ENCODE measurements at places on chromosomes 2 and 18. TPM values are rescaled to one million over a fixed set of nuclear protein-coding genes. Genes with fewer than 3 reads are reported as not detected.

DNA sequence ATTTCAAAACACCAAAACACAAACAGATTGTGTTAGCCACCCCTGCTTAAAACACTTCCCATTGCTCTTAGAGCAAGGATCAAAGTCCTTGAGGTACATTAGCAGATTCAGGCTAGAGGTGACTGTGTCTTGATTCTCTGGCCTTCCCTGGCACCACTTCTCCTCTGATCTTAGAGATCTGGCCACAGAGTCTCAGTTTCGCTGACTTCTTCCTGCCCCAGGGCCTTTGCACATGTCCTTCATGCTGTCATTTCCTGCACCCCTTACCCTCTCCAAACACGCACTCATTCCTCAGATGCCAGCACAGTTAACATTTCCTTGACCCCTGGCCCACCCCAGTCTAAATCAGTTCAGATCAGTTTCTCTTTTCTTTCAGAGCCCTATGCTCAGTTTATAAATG is 16.9 kb downstream of the CXCR4 start:
- no peaks in the 10 kb centered on the region for H3K27me3 ChIP-seq
- no peak overlapping the region for H3K27ac ChIP-seq
- H3K4me3 ChIP-seq = no peak overlapping the region
- no peaks in the 10 kb centered on the region for H3K4me1 ChIP-seq
- DNase-seq = no peak
- H3K36me3 ChIP-seq = no peaks in the 10 kb centered on the region

GRCh38 chr2:11158916-11159573 is 3.8 kb downstream of the SLC66A3 start:
- no peaks in the 10 kb centered on the region for H3K27me3 ChIP-seq
- 0 out of 2 replicates have a peak, but pooled peaks cover 3% of the 10 kb centered on the region for H3K4me1 ChIP-seq
- no peaks in the 10 kb centered on the region for H3K36me3 ChIP-seq
- H3K27ac ChIP-seq = no peak overlapping the region
- DNase-seq = no peak
- H3K4me3 ChIP-seq = no peak overlapping the region

- no peak overlapping the region for H3K27ac ChIP-seq
- no peaks in the 10 kb centered on the region for H3K4me1 ChIP-seq
- no peak overlapping the region for H3K4me3 ChIP-seq
- DNase-seq = peak; percentile 9
- H3K36me3 ChIP-seq = no peaks in the 10 kb centered on the region
Observed at GRCh38 chr2:136327162-136327852, 209.4 kb upstream of the CXCR4 start.

- DNase-seq = peak; percentile 49
- peaks cover 29% of the 10 kb centered on the region for H3K27me3 ChIP-seq
- H3K4me3 ChIP-seq = no peak overlapping the region
- H3K4me1 ChIP-seq = no peaks in the 10 kb centered on the region
- H3K36me3 ChIP-seq = no peaks in the 10 kb centered on the region
Observed at GRCh38 chr2:236833501-236834073, 252.1 kb upstream of the COPS8 start.

DNA sequence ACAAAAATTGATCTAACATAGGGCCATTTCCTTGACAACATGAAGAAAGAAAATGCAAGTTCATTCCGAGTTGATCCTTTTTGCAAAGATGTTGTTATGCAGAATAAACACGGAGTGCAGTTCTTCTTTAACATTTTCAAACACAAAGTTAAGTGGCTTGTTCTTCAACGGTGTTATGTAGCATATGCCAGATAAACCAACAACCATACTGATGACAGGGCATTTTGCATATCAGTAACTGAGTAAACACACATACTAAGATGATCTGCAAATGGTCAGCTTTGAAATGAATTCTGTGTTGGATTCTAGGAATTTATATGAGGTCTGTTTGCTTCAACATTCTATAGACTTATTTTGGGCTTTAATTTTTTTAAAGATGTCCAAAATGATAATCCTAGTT is 266.4 kb downstream of the GPD2 start:
- no peaks in the 10 kb centered on the region for H3K36me3 ChIP-seq
- H3K4me1 ChIP-seq = no peaks in the 10 kb centered on the region
- no peak overlapping the region for H3K4me3 ChIP-seq
- peaks cover 5% of the 10 kb centered on the region for H3K27me3 ChIP-seq
- DNase-seq = no peak

DNA sequence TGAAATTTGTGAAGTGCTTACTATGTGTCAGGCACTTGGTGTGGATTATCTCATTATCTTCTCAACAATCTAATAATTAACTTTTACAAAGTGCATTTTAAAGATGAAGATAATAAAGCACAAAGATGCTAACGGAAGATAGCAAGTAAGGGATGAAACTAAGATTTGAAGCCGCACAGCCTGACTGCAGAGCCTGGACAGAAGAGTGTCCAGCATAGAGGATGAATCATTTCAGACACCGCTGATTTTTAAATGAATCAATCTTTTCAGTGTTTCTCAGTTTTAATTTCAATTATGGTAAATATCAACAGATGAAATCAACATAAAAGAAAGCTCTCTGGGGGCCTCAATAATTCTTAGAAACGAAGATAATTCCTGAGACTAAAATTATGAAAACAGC is 24.5 kb upstream of the STAM2 start:
- peak overlapping the region; percentile 72 for H3K4me3 ChIP-seq
- no peaks in the 10 kb centered on the region for H3K36me3 ChIP-seq
- DNase-seq = peak; percentile 59
- peaks cover 18% of the 10 kb centered on the region for H3K4me1 ChIP-seq

GRCh38 chr18:62523631-62524439 is 1.0 kb downstream of the ZCCHC2 start:
- peak overlapping the region; percentile 32 for H3K27ac ChIP-seq
- DNase-seq = peak; percentile 81
- H3K27me3 ChIP-seq = no peaks in the 10 kb centered on the region
- no peaks in the 10 kb centered on the region for H3K36me3 ChIP-seq
- peaks cover 18% of the 10 kb centered on the region for H3K4me1 ChIP-seq
- H3K4me3 ChIP-seq = peak overlapping the region; percentile 86

DNA sequence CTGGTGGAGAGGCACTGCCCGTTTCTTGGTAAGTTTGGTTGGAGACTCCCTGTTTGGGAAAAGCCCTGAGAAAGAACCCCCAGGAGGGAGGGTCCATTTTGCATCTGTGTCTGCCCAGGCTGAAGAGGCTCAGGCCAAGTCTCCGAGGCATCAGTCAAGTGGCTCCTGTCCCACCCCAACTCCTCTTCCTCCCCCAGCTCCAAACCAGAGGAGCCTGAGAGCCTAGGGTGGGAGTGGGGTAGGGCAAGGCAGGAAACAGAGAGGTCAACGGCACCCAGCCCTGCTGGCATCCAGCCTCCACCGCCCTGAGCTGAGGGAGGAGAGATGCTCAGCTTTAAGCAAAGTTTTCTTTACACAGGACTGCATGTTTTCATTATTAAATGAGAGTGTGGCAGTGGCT is 38.2 kb downstream of the CYP27C1 start:
- peaks cover 1% of the 10 kb centered on the region for H3K4me1 ChIP-seq
- no peak for DNase-seq
- H3K27me3 ChIP-seq = no peaks in the 10 kb centered on the region

- peak; percentile 89 for DNase-seq
- H3K27me3 ChIP-seq = no peaks in the 10 kb centered on the region
- H3K27ac ChIP-seq = peak overlapping the region; percentile 78
- no peaks in the 10 kb centered on the region for H3K36me3 ChIP-seq
- H3K4me3 ChIP-seq = no peak overlapping the region
- H3K4me1 ChIP-seq = peaks cover 30% of the 10 kb centered on the region
Observed at GRCh38 chr18:63708650-63709049, 5.9 kb downstream of the SERPINB11 start.

DNA sequence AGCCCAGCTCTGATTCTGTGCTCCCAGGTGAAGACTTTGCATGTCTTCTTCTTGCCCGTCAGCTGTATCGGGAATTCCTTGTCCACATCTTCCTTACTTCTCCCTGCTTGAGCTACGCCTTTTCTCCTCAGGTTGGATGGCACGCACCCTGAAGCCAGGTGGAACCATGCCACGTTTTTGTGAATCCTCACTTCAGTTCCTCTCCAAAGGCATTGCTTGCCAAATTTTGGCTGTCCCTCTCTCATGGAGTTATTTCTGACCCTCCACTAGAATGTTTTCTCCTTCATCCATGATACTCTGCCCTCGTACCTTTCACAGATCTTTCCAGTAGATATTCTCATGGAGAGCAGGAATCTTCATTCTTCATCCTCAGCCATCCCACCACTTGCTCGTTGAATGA is 20.2 kb downstream of the ZCCHC2 start:
- H3K36me3 ChIP-seq = peaks cover 15% of the 10 kb centered on the region
- no peaks in the 10 kb centered on the region for H3K27me3 ChIP-seq
- no peak overlapping the region for H3K4me3 ChIP-seq
- no peak overlapping the region for H3K27ac ChIP-seq
- no peak for DNase-seq

- H3K4me1 ChIP-seq = no peaks in the 10 kb centered on the region
- H3K4me3 ChIP-seq = no peak overlapping the region
- no peaks in the 10 kb centered on the region for H3K36me3 ChIP-seq
- DNase-seq = no peak
- no peak overlapping the region for H3K27ac ChIP-seq
Observed at GRCh38 chr2:181984814-181985631, 630 bp upstream of the PPP1R1C start.

GRCh38 chr2:37599688-37600525 is 71.5 kb downstream of the CDC42EP3 start:
- H3K4me3 ChIP-seq = no peak overlapping the region
- H3K36me3 ChIP-seq = no peaks in the 10 kb centered on the region
- no peak overlapping the region for H3K27ac ChIP-seq
- H3K4me1 ChIP-seq = peaks cover 5% of the 10 kb centered on the region
- H3K27me3 ChIP-seq = no peaks in the 10 kb centered on the region

DNA sequence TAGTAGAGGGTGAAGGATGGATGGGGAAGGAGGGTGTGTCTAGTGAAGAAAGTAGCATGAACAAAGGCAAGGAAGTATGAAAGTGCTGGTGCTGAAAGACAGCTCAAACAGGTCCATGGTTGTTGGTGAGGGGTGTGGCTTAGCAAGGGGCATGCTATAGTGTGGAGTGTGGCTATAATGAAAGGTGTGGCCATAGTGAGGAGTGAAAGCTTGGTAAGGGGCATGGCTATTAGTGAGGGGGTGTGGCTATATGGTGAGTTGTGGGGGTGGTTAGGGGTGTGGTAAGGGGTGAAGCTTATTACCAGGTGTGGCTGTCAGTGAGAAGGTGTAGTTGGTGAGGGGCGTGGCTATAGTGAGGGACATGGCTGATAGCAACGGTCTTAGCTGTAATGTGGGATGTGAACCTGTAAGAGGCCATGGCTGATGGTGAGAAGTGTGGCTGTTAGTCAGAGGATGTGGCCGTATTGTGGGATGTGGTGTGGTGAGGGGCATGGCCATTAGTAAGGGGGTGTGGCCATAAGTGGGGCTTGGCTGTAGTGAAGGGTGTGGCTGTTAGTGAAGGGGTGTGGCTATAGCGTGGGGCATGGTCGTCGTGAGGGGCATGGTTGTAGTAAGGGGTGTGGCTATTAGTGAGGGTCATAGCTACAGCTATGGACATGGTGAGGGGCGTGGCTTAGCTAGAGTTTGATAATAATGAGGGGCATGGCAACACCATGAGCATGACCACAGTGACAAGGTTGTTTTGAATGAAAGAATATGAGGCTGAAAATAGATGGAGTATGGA is 549.6 kb downstream of the FBXO15 start:
- H3K4me1 ChIP-seq = no peaks in the 10 kb centered on the region
- H3K4me3 ChIP-seq = no peak overlapping the region
- no peaks in the 10 kb centered on the region for H3K36me3 ChIP-seq
- H3K27ac ChIP-seq = no peak overlapping the region

The CAMKMT gene
- total RNA-seq = 7.5 TPM

The ALPP gene
- total RNA-seq = not detected

The TMEM200C gene
- total RNA-seq = not detected

The KRTCAP3 gene
- not detected for total RNA-seq

The KCNG3 gene
- total RNA-seq = not detected

The FTCDNL1 gene
- total RNA-seq = 0.13 TPM

The PNO1 gene
- total RNA-seq = 12.6 TPM
